Activated T-helper 1 cell treated with anti-CD3 and anti-CD28 coated beads, Interleukin-12 subunit alpha, Interleukin-12 subunit beta, Interleukin-2, Interleukin-4 antibody, amounts not matched to agents 30 ng/mL and 10 ng/mL and 1 ng/mL, durations not matched to agents 14 hours and 24 hours and 36 hours (primary cell): ENCODE measurements at places on chromosomes 6 and 20. TPM values are rescaled to one million over a fixed set of nuclear protein-coding genes. Genes with fewer than 3 reads are reported as not detected.

Gene TBC1D32
- total RNA-seq = 6.8 and 7.9 TPM in 2 replicates

Gene RPN2
- total RNA-seq = 223 and 234 TPM in 2 replicates

Gene SEL1L2
- not detected in 2 replicates for total RNA-seq

Gene KIAA1755
- not detected in 2 replicates for total RNA-seq

Gene RAET1E
- not detected in 2 replicates for total RNA-seq
